ENCODE measurements at places on chromosomes 16 and 17.

GRCh38 chr16:88705801-88706228, 393 bp downstream of the RNF166 start:
- DNase-seq = no peak

GRCh38 chr16:471353-472198, 46.1 kb downstream of the RAB11FIP3 start:
- DNase-seq = peak; percentile 12

- DNase-seq = no peak
Observed at GRCh38 chr17:57403236-57403635, 146.9 kb downstream of the MSI2 start.

- no peak for DNase-seq
Observed at GRCh38 chr16:11087691-11088073, 143.3 kb downstream of the CLEC16A start.
